ENCODE measurements at places on chromosomes 1 and 21.

- no peak for DNase-seq
Observed at GRCh38 chr1:235763962-235764361, 102.7 kb downstream of the LYST start.

DNA sequence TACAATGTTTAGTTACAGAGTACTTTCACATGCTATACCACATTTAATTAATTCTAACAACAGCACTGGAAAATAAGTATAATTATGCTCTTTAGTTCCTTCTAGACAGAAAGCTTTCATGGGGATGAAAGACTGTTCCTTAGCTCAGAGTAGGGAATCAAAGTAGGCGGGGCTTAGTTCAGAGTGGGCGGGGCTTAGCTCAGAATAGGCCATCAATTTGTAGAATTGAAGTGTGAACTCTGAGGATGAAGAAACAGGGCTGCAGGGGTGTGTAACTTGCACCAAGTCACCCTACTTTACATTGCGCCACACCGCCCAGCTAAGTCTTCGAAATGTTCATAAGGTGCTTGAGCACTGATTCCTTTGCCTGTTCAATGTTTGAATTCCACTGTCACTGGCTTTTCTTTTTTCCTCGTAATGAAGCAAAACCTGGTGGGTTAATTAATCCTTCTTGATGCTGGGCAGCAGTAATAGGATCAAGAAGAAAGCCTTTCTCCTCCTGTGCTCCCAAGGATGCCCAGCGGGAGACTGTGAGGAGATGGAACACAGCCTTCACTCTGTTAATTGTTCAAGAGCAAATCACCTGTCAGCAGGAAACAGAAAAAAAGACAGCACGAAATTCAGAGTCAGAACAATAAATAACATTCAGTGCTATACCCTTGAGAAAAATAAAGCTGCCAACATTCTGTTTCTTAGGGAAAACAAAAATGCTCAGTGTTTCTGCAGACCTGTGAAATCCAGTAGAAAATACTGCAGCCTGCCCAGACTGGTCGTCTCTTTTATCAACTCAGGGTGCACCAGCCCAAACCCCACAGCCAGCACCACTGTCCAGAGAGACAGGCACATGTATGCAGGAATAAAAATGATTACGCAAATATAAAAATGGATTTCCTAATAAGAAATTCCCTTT is 66.5 kb upstream of the CAMK1G start:
- DNase-seq = no peak

GRCh38 chr1:46770541-46770940 is 28.3 kb upstream of the CYP4B1 start:
- no peak for DNase-seq

- DNase-seq = no peak
Observed at GRCh38 chr1:5763696-5764370, 228.4 kb downstream of the NPHP4 start.

- DNase-seq = no peak
Observed at GRCh38 chr1:215043401-215043800, 39.1 kb upstream of the KCNK2 start.

- DNase-seq = no peak
Observed at GRCh38 chr1:178028841-178029481, 59.1 kb upstream of the SEC16B start.

GRCh38 chr1:116574581-116575291 is 3.9 kb upstream of the CD58 start:
- peak; percentile 68 for DNase-seq

DNA sequence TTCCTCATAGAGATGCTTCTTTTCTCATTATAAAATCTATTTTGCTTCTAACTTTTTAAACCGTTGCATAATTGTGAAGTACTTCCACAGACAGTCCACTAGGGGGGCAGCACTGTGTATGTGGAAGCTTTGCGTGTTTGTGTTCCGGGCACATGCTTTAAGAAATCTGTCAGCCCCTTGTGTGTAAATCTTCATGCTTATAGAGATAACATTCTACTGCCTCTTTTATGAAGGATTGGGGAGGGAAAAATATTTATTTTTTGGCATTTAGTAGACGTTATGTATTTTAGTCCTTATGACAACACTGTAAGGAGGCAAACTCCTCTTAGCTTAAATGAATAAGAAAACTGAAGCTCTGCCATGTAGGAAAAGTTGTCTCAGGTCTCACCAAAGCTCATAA is 157.3 kb upstream of the PTGFR start:
- peak; percentile 4 for DNase-seq
